Mesothelial cell of epicardium (in vitro differentiated cells): ENCODE measurements at places on chromosomes 2 and 18.

GRCh38 chr2:64359892-64360657, 93.9 kb upstream of the LGALSL start:
- DNase-seq: no peak
- H3K27ac ChIP-seq: no peak overlapping the region
- H3K27me3 ChIP-seq: peaks cover 22% of the 10 kb centered on the region
- H3K4me1 ChIP-seq: no peaks in the 10 kb centered on the region
- H3K36me3 ChIP-seq: no peaks in the 10 kb centered on the region

DNA sequence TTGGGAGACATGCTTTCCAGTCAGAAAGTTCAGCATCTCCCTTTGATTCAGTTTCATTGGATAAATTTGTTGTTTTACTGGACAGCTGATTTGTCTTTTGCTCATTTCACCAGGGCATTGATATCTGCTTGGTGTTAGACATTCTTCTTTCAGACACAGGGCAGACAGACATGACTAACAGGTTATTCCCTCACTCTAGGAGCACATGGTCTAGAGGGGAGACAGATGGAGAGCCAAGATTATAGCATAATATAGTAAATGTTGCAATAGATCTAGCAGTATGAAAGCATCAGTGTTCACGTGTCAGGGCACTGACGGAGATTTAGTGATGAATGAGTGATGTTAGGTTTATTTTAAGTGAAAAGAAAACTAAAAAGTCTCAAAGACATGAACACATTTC, 187.0 kb upstream of the CYRIA start:
- no peaks in the 10 kb centered on the region for H3K27me3 ChIP-seq
- no peak overlapping the region for H3K27ac ChIP-seq
- H3K4me3 ChIP-seq: no peak overlapping the region
- peaks cover 11% of the 10 kb centered on the region for H3K4me1 ChIP-seq

GRCh38 chr18:42559069-42559690, 556.3 kb downstream of the RIT2 start:
- H3K4me1 ChIP-seq: no peaks in the 10 kb centered on the region
- H3K27me3 ChIP-seq: peaks cover 7% of the 10 kb centered on the region
- no peak overlapping the region for H3K4me3 ChIP-seq
- no peak overlapping the region for H3K27ac ChIP-seq

DNA sequence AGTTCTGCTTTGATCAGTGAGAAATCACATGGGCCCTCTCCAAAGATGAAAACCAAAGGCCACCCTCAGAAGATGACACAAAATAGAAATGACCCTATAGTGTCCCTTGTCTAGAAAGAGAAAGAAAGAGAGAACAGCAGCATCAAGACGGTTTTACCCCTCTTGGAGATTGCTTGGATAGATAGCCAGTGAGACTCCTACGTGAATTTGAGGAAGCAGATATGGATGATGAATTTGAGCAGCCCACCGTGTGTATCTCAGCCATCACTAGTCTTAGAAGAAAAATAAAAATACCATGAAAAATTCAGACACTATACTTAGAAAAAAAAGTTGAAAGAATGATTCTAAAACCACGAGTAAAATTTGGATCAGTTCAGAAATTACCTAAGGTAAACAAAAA, 329.1 kb upstream of the CNTNAP5 start:
- no peak overlapping the region for H3K4me3 ChIP-seq
- no peaks in the 10 kb centered on the region for H3K27me3 ChIP-seq
- H3K27ac ChIP-seq: no peak overlapping the region
- no peaks in the 10 kb centered on the region for H3K36me3 ChIP-seq
- DNase-seq: no peak

- H3K4me3 ChIP-seq: no peak overlapping the region
- no peak overlapping the region for H3K27ac ChIP-seq
- H3K36me3 ChIP-seq: no peaks in the 10 kb centered on the region
- peaks cover 5% of the 10 kb centered on the region for H3K27me3 ChIP-seq
These were observed 162.2 kb downstream of the INSIG2 start for GRCh38 chr2:118250463-118250862.

DNA sequence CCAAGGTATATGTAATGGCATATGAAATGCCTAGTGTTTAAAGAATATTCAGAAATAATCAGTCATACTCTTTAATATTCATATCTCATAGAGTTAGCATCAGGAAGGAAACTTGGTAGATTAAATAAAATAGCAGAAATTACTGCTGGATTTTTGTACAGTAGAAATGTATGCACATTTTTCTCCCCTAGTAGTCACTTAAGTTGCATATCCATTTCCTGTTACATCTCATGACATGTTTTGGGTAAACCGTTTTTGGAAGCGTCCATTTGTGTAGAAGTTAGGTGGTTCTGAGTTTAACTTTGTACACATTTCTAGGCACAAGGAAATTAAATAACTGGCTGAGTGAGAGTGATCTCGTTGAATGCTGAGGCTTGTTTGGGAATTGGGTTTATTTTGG, 21.9 kb downstream of the NEDD4L start:
- H3K27ac ChIP-seq: no peak overlapping the region
- peaks cover 10% of the 10 kb centered on the region for H3K36me3 ChIP-seq
- peaks cover 31% of the 10 kb centered on the region for H3K4me1 ChIP-seq
- H3K4me3 ChIP-seq: no peak overlapping the region
- no peaks in the 10 kb centered on the region for H3K27me3 ChIP-seq

GRCh38 chr18:45806226-45806625, 19.2 kb upstream of the SIGLEC15 start:
- peaks cover 6% of the 10 kb centered on the region for H3K4me1 ChIP-seq
- peaks cover 4% of the 10 kb centered on the region for H3K27me3 ChIP-seq
- no peak for DNase-seq

GRCh38 chr2:27622921-27623384, 5.9 kb downstream of the CCDC121 start:
- H3K36me3 ChIP-seq: peaks cover 28% of the 10 kb centered on the region
- peak overlapping the region; percentile 82 for H3K27ac ChIP-seq
- no peak overlapping the region for H3K4me3 ChIP-seq
- no peaks in the 10 kb centered on the region for H3K27me3 ChIP-seq

DNA sequence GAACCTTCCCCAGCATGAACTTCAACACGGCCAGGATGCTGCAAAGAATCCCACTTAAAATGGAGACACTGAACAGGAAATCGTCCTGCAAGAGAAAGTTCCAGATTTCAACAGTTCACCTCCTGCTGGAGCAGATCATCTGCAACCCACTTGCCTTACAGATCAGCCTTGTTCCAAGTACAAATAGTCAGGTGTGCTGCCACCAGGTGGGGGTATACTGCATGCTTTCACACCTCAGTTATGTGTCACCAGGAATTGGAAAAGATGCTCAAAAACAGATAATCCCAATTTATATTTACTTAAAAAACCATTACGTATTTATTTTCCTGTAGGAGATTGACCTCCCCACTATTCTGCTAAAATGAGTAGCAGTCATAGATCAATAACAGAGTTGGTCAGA, 212.3 kb downstream of the MGAT5 start:
- peak; percentile 25 for DNase-seq
- no peak overlapping the region for H3K27ac ChIP-seq
- no peaks in the 10 kb centered on the region for H3K36me3 ChIP-seq
- no peak overlapping the region for H3K4me3 ChIP-seq

- no peak overlapping the region for H3K27ac ChIP-seq
- DNase-seq: no peak
- H3K27me3 ChIP-seq: peaks cover 6% of the 10 kb centered on the region
- no peak overlapping the region for H3K4me3 ChIP-seq
- H3K36me3 ChIP-seq: no peaks in the 10 kb centered on the region
- no peaks in the 10 kb centered on the region for H3K4me1 ChIP-seq
These were observed 54.3 kb downstream of the TMX3 start for GRCh38 chr18:68660354-68661183.

GRCh38 chr18:46174342-46175041, 70.3 kb downstream of the HAUS1 start:
- peak overlapping the region; percentile 98 for H3K27ac ChIP-seq
- no peaks in the 10 kb centered on the region for H3K27me3 ChIP-seq
- H3K4me3 ChIP-seq: peak overlapping the region; percentile 97
- peak; percentile 32 for DNase-seq

DNA sequence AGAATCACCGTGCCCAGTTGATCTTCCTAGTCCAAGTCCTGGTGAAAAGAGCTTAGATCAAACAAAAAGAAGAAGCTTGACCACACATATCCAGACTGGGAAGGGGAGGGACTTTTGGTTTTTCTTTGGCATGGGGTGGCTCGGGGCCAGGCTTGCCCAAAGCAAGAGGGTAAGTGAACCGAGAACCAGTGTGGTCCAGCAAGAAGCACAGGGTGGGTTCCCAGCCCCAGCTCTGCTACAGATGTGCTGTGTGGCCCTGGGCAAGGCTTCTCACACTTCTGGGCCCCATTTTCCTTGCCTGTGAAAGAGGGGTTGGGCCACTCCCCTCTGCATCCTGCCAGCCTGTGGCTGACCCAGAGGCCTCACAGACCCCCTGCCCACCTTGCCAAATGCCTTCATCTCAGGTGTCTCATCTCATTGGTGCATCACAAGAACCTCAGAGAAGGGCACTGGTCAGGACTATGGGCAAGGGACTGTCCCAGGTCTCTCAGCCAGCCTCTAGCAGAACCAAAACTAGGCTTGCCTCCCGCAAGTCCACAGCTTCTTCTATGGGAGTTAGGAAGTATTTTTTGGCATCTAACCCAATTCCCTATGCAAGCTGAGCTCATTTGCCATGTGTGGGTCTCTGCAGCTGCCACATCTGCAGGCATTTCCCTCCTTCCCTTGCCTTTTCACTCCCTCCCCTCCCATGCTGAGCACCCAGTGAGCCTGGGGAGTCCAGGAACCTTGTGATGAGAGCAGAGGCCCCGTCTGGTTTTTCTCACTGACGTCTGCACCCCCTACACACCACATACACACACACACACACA, 6.9 kb downstream of the ATP6V1B1 start:
- peaks cover 4% of the 10 kb centered on the region for H3K4me1 ChIP-seq
- DNase-seq: no peak
- no peak overlapping the region for H3K4me3 ChIP-seq
- peaks cover 87% of the 10 kb centered on the region for H3K27me3 ChIP-seq
- no peak overlapping the region for H3K27ac ChIP-seq

- no peak overlapping the region for H3K4me3 ChIP-seq
- H3K27me3 ChIP-seq: no peaks in the 10 kb centered on the region
- H3K27ac ChIP-seq: no peak overlapping the region
These were observed 606.3 kb downstream of the METTL4 start for GRCh38 chr18:1965016-1965415.

DNA sequence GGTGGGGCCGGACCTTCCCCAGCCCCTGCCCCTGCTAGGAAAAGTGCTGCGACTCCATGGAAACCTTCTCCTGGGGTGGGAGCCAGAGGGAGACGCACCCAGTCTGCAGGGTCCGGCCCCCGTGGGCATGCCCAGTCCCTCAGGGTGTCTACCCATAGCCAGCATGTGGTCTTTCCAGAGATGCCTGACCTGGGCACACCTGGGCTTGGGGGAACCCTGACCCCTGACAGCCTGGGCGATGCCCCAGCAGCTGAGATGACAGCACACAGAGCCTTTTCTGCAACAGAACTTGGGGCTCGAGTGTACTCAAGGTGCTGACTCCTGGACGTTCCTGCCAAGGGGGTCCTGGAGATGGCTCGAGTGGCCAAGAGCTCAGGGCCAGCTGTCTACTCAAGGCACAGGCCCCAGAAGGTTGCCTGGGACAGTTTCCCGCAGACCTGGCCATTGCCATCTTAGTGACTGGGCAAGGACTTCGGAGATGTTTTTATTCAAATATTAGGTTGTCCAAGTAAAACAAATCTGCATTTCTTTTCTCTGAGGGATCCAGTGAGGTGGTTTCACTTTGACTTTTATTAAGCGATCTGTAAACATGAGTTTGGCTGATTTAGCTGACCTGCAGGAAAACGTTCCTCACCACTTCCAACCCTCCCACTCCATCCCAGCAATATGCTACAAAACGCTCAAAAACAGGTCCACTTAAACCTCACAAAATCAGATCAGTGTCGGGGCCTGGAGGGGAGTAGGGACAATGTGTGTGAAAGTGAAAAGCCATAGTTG, 228.0 kb downstream of the EIPR1 start:
- H3K4me3 ChIP-seq: no peak overlapping the region
- no peak overlapping the region for H3K27ac ChIP-seq
- H3K27me3 ChIP-seq: no peaks in the 10 kb centered on the region
- peaks cover 26% of the 10 kb centered on the region for H3K36me3 ChIP-seq
- no peak for DNase-seq

GRCh38 chr18:63903851-63904570, 3.7 kb upstream of the SERPINB10 start:
- H3K4me3 ChIP-seq: no peak overlapping the region
- no peak for DNase-seq
- H3K27me3 ChIP-seq: peaks cover 15% of the 10 kb centered on the region
- no peaks in the 10 kb centered on the region for H3K4me1 ChIP-seq
- H3K36me3 ChIP-seq: no peaks in the 10 kb centered on the region
- no peak overlapping the region for H3K27ac ChIP-seq

GRCh38 chr2:209525834-209526281, 102.0 kb downstream of the MAP2 start:
- H3K4me3 ChIP-seq: no peak overlapping the region
- peaks cover 20% of the 10 kb centered on the region for H3K4me1 ChIP-seq
- H3K27ac ChIP-seq: peak overlapping the region; percentile 93
- peaks cover 2% of the 10 kb centered on the region for H3K27me3 ChIP-seq

- H3K27me3 ChIP-seq: no peaks in the 10 kb centered on the region
- H3K36me3 ChIP-seq: peaks cover 18% of the 10 kb centered on the region
- H3K4me1 ChIP-seq: no peaks in the 10 kb centered on the region
- no peak overlapping the region for H3K4me3 ChIP-seq
These were observed 13.7 kb downstream of the RAPGEF4 start for GRCh38 chr2:172749388-172749787.

DNA sequence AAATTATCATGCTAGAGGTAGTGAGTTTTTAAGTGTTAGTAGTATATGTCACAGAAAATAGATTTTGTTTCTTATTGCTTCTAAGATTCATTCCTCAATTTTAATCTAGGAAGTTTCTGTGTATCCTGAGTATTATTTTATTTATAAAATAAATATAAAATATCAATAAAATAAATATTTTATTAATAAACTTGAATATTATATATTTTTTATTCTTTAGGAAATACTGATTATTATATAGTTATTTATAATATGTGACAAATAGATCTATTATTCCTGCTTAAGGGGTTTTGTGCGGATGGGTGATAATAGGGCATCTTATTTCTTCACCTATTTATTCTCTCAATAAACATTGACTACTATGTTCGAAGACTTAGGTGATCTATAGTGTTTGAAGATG, 191.0 kb downstream of the ZNF407 start:
- no peak for DNase-seq
- H3K4me1 ChIP-seq: no peaks in the 10 kb centered on the region
- no peaks in the 10 kb centered on the region for H3K36me3 ChIP-seq
- no peak overlapping the region for H3K4me3 ChIP-seq

- H3K36me3 ChIP-seq: peaks cover 42% of the 10 kb centered on the region
- no peaks in the 10 kb centered on the region for H3K27me3 ChIP-seq
- no peak overlapping the region for H3K4me3 ChIP-seq
- DNase-seq: no peak
- no peak overlapping the region for H3K27ac ChIP-seq
- H3K4me1 ChIP-seq: peaks cover 22% of the 10 kb centered on the region
These were observed 67.7 kb downstream of the DNMT3A start for GRCh38 chr2:25273985-25274535.

DNA sequence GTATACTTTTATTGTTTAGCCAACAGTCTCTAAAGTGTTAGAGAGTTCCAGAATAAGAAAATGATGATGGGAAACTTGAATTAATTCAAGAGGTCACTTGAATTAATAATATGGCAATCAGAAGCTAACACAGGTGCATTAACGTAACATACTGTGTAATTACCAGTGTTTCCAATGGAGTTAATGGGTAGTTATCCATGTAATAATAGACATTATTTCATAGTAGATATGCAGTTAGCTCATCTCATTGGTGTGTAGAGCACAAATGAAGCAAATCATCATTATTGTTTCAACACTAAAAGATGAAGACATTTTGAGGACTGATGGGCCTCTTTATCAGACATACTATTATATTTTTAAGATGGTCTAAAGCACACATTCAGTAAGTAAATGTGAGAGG, 460.3 kb upstream of the HNRNPA3 start:
- no peak overlapping the region for H3K4me3 ChIP-seq
- no peak for DNase-seq
- peaks cover 40% of the 10 kb centered on the region for H3K4me1 ChIP-seq
